ENCODE measurements at places on chromosomes 2 and 18.
A peak's percentile ranks its signal among the peaks of the same experiment; 100 is the strongest.

- DNase-seq, result peak; percentile 42
These were observed 1.3 kb downstream of the EML6 start for GRCh38 chr2:54724560-54725342.

GRCh38 chr18:35512761-35513160 is 15.0 kb upstream of the INO80C start:
- DNase-seq, result no peak

DNA sequence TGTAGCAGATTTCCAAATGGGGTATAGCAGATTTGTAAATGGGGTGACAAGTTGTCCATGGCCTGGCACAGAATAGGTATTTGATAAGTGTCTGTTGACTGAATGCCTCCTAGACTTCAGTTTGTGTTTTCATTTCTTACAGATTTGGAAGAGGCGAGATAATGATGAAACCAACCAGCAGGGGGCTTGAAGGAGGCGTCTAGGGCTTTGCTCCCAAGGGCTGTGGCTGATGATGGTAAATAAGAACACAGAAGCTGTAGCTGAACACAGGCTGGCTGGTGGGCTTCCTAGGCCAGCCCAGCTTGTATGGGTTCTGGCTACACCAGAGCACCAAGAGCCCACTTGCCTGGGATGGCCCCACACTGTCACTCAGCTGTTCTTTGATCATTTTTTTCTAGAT is 19.4 kb downstream of the SFTPB start:
- DNase-seq, result no peak

DNA sequence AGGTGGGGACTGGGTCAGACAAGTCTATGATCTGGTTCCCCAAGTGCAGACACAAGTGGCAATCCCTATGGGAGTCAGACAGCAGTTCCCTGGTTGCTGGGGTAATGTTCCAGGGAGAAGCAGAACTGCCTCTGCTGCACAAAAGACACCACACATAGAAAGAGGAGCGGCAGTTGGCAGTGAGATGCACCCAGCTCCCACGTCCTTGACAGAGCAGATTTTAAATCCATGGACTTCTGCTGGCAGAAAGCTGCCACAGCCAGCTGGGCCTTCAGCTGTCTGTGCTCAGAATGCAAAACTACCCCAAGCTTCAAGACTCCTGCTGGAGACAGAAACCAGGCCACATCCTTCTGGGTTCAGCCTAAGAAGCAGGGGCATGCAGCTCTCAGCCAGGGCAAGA is 147.2 kb downstream of the ETAA1 start:
- no peak for DNase-seq

GRCh38 chr2:152075461-152076050 is 23.3 kb downstream of the CACNB4 start:
- DNase-seq, result no peak

- DNase-seq, result no peak
These were observed 21.9 kb downstream of the EVA1A start for GRCh38 chr2:75538521-75539490.

- DNase-seq, result no peak
These were observed 168.5 kb upstream of the GLI2 start for GRCh38 chr2:120567128-120567527.

DNA sequence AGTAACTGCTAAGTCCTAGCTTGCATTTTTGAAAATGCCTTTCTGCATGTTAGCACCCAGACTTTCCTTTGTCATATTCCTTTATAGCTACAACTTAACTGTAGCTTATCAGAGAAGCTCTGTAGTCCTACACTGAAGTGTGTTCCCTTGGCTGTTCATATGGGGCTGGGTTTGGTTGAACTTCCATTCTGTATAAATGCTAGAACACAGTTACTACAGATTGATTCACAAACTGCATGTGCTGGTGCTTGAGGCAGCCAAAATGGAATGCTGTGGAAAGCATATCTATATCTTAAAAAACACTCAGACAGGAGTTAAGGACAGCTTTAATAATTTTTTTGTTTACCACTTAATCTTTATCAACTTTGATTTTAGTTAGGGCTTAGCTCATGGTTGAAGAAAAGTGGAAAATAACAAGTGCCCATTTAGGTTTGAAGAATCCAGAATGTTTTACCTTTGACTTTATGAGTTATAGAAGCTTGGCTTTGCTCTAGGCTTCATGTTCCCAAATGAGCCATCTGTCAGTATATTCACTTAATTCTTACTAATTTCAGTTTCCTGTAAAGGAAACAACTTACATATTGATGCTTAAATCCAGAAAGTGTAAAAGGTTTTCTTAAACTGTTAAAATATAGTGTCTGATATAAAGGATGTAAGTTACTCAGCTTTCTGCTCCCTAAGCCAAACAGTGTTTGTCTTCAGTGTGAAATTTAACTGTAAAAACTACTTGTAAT is 148.9 kb downstream of the AGPS start:
- no peak for DNase-seq

DNA sequence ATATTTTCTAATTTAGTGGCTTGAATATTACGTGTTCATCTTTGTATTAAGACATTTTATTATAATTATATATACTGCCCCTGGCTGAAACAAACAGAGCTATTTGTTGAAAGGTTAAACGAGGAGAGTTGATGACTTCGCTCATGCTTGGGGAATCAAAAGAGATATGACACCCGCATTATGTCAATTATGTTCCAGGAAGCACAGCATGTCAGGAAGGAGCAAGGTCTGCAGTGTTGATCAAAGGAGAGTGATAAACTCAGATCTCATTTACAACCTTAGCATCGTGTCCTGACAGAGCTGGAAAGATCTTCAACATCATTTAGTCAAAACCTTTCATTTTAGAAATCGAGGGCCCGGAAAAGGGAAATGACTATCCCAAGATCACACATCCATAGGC is 510.1 kb downstream of the TDRD15 start:
- no peak for DNase-seq

DNA sequence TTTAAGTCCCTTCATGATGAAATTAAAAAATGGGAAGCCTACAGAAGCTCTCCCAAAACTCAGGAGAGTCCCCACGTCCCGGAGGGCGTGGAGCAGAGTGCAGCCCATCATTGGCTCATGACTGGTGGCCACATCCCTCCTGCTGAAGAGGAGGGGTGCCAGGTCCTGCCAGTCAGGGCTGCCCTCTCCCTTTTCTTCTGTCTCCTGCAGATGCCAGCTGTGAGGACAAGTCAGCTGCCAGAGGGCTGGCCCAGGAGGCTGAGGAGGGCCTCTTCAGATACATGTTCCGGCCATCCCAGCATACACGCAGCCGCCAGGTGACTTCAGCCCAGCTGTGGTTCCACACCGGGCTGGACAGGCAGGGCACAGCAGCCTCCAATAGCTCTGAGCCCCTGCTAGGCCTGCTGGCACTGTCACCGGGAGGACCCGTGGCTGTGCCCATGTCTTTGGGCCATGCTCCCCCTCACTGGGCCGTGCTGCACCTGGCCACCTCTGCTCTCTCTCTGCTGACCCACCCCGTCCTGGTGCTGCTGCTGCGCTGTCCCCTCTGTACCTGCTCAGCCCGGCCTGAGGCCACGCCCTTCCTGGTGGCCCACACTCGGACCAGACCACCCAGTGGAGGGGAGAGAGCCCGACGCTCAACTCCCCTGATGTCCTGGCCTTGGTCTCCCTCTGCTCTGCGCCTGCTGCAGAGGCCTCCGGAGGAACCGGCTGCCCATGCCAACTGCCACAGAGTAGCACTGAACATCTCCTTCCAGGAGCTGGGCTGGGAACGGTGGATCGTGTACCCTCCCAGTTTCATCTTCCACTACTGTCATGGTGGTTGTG is 2.6 kb downstream of the INHA start:
- no peak for DNase-seq

GRCh38 chr18:63098018-63098981 is 221.3 kb downstream of the BCL2 start:
- DNase-seq, result peak; percentile 62

GRCh38 chr2:20450201-20450999 is 3.5 kb downstream of the RHOB start:
- DNase-seq, result no peak

GRCh38 chr2:182207049-182207746 is 219.6 kb downstream of the PDE1A start:
- no peak for DNase-seq

DNA sequence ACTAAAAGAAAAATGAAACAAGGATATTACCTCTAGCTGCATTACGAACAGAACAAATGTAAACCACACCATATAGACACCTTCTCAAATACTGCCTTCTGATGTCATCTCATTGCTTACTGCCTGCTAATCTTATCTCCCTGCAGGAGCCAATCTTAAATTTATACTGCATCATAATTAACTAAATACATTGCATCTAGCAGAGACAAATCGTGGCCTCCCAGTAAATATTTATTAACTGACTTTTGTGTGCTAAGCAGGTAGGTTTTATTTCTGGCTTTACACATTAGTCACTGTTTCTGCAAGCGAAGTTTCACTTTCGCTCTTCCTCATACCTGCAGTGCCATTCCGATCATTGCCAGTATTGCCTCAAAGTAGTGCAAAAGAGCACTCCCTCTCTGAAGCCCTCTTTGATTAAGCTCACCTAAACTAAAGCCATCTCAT is 67.5 kb downstream of the SPATS2L start:
- DNase-seq, result peak; percentile 36

DNA sequence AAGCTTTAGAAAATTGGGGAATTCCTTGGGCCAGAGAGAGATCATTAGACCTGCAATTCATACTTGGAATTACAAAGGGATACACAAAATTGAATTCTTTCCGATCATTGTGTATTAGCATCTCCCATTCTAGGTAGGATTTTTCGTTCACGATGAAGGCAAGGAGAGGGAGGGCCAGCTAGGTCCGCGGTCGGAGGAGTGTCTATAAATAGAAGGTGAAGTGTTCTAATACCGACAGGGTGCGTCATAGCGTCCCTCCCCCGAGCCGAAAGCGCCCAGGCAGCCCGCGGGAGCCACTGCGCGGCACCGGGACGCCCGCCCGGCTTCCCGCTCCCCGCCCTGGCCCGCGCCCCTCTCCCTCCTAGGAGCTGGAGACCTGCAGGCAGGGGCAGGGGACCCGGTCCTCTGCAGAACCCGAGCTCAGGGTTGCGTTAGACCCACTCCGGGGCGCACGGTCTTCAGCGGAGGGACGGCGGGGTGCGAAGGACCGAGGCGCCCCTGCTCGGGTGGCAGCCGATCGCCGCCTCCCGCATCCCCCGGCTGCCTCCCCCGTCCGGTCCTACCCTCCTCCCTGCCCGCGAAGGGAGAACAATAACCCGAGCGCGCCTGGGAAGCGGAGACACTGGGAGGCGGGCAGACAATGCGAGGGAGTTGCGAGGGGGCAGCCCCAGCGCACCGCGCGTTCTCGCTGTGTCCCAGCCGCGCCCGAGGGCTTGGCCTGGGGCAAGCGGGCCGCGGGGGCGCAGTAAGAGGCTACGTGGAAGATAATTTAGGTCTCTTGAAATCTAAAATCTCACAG is 114.2 kb upstream of the SERTAD2 start:
- DNase-seq, result peak; percentile 84

- no peak for DNase-seq
These were observed 23.1 kb downstream of the PASK start for GRCh38 chr2:241126201-241126611.

- no peak for DNase-seq
These were observed 191.0 kb downstream of the ARL4C start for GRCh38 chr2:234305846-234306245.
